Left kidney (tissue), 8 donors: ENCODE measurements at places on chromosomes 3 and 15. TPM values are rescaled to one million over a fixed set of nuclear protein-coding genes. Genes with fewer than 3 reads are reported as not detected.

The VGLL3 gene
- polyA plus RNA-seq, result 5.0 TPM

The TFDP2 gene
- 112 TPM for polyA plus RNA-seq

The ZNF860 gene
- 2.7 TPM for polyA plus RNA-seq

The SUCNR1 gene
- 8.0 TPM for polyA plus RNA-seq

The DNAH12 gene
- 3.0 TPM for polyA plus RNA-seq

DNA sequence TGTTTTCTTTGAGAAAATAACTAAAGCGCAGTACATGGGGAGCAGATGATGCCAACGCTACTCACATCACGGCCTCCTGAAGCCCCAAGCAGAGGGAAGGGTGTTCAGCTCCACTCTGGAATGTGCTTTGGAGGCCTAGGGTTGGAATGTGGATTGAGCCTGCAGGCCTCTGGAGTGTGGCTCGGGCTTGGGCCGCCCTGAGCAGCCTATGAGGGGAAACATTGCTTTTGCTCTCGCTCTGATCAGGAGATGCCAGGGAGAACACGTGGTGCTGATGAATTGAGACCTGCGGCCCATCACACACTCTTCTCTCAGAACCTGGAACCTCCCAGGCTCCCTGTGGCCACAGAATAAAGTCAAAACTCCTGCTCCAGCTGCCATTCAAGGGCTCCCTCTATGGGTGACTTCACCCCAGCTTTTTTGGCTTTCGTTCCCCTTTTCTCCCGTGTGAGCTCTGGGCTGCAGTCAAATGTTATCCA is 23.3 kb downstream of the CCDC13 start:
- no peak for DNase-seq
